ENCODE measurements at places on chromosomes 1 and 21.

DNA sequence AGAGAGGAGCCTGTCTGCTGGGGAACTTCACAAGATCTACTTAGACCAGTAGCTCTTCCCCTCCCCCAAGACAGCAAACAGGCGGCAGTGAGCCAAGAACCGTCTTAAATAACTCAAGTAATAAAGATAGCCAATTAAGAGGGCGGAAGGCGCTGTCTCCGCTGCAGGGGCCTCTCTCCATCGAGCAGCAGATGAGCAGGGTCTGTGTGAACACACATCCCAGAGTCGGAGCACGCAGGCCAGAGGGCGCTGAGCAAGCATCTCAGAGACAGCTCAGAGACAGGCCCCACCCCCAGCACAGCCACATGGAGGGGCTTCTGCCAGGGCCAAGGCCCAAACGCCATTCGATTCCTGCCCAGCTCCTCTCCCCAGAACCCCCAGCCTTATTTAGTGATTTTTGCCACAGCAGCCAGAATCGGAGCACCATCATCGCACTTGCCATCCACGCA, 11.1 kb downstream of the IFFO2 start:
- no peak for DNase-seq

DNA sequence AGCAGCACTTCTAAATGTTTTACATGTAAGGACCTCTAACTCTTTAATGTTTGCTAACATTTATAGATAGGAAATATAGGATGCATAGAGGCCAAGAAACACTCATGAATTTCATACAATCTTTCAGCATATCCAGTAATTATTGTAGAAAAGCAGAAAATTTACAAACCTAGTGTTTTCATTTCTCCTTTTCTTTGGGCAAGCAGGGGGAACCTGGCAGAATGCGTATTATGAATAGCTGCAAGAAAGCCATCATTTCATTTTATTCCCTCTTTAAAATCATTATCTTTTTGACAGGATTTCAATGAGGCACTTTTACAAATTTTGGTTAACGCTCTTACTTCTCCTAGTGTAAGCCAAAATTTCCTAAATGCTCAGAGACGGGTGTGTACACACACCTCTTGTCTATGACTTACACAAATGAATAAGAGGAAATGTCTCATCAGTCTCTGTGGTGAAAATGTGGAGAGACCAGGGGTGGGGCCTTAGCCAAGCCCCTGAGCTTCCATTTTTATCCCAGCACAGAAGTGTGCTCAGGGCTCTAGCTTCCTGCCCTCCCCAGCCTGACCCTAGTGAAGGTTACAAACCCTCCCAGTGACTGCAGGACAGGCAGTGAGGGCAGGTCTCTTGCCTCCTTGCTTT, 91.6 kb downstream of the LRRC8C start:
- DNase-seq = peak; percentile 92

DNA sequence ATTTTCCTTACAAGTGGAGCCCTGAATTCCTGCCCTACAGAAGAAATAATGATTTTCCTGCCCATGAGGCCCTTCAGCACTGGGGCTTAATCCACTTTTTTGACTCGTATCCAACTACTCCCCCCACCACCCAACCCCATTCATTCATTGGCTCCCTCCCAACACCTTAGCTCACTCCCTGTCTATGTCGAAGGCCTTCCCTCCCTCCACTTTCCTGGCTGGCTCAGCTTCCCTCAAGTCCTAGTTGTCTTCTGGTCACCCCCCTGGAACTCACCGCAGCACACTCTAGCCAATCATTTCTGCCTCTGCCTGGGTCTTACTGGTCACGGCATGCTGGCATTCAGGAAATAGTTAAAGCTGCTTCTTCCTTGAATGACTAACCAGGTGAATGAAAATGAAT, 118.9 kb downstream of the PGBD5 start:
- DNase-seq = no peak

DNA sequence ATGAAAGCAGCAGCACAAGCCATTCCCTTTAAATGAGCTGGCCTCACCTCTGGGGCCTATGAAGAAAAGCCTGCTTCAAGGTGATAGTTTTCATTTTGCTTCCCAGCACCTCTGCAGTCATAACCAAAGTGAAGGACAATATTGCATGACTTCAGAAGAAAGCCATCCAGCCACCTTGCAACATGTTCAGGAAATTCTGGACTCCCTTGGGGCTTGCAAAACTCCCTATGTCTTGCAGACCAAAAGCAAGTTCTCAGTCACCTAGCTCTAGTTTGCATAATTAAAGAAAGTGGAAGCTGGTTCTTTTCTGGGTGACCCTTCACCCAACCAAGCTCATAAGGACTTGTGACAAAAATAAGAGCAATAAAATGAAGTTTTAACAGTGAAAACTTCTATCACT, 87.6 kb downstream of the GFI1 start:
- DNase-seq = peak; percentile 99

DNA sequence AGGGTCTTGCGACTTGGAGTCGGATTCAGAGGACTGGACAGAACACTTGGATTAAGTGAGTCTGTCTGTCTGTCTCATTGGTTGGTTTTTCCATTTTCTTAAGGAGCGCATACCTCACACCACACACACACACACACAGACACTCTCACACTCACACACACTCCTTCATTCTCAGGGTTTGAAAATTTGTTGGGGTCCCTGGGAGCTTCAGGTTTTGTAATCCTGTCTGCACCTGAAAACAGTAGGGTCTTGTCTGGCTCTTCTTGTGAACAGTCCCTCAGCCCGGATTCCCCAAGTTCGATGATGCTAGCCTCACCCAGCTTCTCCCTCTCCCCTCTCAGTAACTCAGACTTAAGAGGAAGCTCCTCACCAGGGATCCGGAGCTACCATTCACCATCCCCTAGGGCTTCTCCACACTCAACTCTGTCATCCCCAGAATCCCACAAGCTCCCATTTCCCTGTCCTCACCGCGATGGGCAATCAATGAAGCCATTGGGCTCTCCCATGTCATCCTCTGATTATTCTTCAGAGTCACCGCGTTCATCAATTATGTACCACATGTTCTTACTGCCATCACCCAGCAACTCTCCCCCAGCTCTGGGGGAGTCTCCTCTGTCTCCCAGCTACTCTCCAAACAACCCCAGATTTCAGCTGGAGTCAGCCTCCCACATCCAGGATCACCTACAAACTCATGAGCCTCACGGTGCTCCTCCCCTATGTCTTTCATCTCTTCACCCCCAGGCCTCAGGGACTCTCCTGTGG, 1530.9 kb upstream of the TPTE start:
- DNase-seq = no peak

- DNase-seq = no peak
Observed at GRCh38 chr1:63732666-63733065, 41.2 kb upstream of the ROR1 start.

DNA sequence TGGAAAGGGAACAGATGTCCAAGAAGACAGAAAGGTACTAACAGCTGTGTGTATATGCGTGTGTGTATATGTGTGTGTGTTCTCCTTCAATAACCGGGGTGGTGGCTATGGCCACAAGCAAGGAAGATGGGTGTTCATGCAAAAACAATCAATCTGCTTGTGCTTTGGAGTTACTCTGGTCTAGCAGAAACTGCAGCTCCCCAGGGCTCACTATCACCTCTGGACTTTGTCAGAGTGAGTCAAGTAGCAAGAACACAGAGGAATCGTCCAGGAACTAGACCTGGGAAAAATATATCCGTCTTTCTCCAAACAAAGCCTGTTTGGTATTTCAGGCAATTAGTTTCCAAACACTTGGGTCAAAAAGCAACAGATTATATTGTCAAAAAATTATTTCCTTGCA, 68.6 kb downstream of the GNG12 start:
- DNase-seq = no peak

DNA sequence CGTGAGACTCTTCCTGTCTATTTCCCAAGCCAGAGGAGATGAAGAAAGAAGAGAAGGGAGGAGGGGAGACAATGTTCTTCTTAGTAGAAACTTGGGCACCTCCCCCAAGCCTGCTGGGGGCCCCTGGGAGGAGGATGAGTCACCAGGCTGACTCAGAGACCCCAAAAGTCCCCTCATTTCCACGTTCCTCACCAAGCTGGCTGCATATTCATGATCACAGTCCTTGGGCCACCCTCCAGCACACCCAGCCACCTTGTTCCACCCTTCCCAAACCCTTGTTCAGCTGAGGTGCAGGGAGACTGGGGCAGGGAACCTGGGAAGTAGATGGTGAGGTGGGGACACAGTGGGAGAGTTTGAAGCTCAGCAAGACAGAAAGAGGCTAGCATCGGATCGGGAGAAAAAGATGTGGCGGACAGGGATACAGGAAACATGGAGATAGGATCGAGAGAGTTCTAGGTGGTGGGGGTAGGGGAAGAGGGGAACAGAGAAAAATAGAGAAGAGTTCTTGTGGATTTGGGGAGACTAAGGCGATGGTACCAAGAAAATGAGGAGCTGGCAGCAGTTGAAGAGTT, 712 bp downstream of the RAB13 start:
- DNase-seq = peak; percentile 90

DNA sequence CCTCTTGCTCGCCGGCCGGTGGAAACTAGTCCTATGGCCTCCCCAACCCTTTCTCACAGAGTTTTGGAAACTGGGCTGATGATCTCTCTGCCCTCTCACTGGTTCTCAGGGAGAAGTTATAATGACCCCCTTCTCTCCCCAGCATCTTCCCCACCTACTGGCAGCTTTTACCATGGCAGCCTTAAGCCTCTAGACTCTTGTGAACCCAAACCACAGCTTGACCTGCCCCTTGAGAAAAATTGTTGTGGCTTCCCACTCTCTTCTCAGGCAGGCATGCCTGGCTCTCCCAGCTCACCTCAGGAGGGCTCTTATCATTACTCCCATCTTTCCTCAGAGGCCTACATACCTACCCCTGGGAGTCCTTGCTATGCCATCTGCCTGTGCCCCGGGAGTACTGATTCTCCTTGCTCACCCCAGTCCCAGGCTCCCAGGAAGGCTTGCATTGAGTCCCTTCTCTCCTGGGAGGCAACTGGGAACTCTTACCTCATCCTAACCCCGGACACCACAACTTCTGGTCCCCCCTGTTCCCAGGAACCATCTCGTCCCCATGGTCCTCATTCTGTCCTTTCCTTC, 1.6 kb downstream of the NSUN4 start:
- peak; percentile 53 for DNase-seq

GRCh38 chr21:46540087-46540710, 64.7 kb downstream of the S100B start:
- DNase-seq = no peak

DNA sequence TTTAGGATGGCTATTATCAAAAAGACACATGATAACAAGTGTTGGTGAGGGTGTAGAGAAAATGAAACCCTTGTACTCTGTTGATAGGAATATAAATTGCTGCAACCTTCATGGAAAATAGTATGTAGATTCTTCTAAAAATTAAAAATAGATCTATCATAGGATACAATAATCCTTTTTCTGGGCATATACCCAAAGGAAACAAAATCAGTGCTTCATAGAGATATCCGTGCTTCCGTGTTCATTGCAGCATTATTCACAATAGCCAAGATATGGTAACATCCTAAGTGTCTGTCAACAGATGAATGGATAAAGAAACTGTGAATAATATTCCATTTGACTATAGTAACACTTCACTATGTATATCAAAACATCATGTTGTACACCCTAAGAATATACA, 106.7 kb downstream of the MIS18A start:
- DNase-seq = no peak

- peak; percentile 54 for DNase-seq
Observed at GRCh38 chr1:26994020-26994786, 711 bp downstream of the TRNP1 start.

DNA sequence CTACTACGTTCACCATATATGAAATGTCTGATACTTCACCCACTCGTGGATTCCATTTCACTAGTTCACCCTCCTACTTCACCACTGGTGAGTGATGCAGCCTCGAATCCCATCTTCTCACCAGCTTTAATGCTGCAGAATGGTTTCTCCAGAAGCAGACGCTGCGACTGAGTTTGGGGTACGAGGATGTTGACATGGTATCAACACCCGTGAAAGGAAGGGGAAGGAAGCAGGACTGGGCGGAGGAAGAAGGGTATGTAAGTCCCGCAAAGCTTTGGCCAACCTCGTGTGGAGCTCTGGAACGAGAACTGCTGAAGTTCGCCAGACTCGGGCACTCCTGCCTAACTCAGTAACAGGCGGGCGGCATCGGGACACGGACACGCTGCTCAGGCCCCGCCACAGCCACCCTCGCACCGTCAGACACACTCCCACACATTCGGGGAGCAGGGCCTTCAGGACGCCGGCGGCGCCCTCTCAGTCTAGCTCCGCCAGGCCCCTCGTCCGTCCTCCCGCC, 833 bp upstream of the DIP2A start:
- DNase-seq = peak; percentile 79

- peak; percentile 45 for DNase-seq
Observed at GRCh38 chr21:41612674-41613532, 104.9 kb upstream of the TMPRSS2 start.

DNA sequence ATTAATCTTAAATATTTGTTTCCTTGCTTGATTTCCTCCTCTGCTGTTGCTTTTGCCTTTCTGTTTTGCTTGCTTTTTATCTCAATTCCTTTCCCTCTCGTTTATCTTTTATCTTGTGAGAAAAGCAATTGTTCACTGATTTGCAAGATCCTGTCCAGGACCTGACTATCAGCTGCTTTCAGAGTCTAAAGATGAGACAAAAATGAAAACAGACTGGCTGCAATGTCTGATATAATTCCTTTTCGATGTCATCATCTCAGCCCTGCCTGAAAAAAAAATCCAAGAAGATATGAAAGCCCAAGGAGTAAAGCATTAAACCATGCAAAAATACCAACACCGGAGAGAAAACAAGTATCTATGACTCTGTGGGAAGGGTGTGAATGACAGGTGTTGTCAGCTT, 225.5 kb downstream of the PATJ start:
- DNase-seq = no peak

DNA sequence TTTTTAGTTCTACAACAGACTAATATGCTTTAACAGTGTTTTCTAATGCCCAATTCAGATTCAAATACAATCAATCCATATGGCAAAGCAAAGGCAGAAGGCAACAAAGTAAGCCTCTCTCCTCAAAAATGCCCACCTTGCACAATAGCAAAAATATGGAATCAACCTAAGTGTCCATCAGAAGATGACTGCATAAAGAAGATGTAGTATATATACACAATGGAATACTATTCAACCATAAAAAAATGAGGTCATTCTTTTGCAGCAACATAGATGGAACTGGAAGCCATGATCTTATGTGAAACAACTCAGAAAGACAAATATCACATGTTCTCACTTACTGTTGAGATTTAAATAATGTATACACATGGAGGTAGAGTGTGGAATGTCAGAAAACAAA, 80.7 kb downstream of the EIF4G3 start:
- DNase-seq = no peak

DNA sequence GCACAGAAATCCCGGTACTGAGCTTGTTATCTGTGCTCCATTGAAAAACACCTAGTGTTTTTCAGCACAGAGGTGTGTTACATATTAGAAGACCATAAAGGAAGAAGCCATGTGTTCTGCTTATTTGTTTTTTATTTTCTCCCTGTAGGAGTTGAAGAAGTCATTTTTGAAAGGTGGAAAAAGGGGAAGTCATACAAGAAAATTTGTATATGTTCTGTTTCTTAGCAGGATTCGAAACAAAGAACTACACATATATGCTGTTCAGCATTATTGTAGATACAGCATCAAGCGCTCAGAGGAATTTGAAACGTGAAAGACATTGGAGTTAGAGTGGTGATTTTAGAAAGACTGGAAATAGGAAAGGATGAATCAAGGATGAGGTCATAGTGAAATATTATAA, 345.3 kb upstream of the ADGRL2 start:
- DNase-seq = no peak

Data from NB4 (cell line).